ENCODE measurements at places on chromosomes 7 and 10.

DNA sequence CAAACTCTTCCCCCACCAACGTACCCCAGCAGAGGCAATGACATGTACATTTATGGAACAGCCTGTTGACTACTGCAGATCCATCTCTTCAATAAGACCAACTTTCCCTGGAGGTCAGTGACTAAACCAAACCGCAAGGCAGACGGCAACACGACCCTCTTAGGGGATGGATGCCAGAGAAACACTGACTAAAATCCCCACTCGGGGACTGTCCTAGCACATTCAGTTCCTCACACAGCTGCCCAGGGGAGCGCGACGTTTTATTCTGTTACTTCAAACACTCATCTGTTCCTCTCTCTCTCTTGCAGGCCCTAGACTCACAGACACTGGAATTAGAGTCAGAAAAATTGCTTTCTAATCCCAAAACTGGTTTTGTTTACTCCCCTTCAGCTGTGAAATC, 146.5 kb upstream of the PRSS1 start:
- DNase-seq, result no peak

DNA sequence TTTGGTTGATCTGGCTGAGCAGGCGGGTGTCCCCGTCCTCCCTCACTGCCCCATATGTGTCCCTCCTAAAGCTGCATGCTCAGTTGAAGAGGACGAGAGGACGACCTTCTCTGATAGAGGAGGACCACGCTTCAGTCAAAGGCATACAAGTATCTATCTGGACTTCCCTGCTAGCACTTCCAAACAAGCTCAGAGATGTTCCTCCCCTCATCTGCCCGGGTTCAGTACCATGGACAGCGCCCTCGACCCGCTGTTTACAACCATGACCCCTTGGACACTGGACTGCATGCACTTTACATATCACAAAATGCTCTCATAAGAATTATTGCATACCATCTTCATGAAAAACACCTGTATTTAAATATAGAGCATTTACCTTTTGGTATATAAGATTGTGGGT, 26.9 kb upstream of the TRIM56 start:
- peak; percentile 49 for DNase-seq

GRCh38 chr7:10300577-10300976, 673.1 kb upstream of the PHF14 start:
- no peak for DNase-seq

DNA sequence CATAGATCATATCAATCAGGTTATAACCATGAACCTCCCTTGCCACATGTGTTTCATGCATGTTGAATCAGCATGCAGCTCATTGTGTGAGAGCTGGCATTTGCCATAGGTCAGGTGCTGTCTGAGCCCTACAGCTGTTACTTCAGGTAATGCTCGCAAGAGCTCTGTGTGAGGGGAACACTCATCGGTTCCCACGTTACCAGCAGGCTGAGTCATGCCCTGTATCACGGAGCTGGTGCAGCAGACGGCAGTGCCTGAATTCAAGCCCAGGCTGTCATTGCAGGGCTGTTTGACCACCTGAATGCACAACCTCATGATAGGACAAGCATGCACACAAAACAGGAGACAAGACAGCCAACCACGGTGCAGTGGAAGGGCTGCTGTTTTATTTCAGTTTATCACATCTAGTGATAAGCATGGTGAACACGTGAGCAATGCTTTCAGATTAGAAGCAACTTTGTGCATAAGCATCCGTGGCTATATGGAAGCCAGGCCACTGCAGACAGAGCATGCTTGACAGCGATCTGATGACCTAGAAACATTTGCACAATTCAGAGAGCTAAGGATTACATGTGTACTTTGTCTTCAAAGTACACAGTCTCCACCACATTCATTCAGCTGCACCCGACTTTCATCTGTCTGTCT, 56.4 kb upstream of the PFKP start:
- DNase-seq, result no peak

DNA sequence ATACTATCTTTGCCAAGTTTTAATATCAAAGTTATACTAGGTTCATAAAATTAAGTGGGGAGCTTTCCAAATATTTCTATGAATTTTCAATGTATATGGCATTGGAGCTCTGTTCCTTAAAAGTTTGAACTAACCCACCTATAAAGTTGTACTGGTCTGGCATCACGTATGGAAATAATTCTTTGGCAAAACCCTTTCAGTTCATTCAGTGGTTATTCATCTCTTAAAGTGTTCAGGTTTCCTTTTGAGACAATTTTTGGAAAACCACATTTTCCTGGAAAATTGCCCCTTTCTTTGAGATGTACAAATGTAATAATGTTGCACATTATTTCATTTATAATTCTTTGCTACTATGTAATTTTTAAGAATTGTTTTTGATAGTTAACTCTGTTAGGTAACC, 62.5 kb upstream of the INPP5A start:
- no peak for DNase-seq

DNA sequence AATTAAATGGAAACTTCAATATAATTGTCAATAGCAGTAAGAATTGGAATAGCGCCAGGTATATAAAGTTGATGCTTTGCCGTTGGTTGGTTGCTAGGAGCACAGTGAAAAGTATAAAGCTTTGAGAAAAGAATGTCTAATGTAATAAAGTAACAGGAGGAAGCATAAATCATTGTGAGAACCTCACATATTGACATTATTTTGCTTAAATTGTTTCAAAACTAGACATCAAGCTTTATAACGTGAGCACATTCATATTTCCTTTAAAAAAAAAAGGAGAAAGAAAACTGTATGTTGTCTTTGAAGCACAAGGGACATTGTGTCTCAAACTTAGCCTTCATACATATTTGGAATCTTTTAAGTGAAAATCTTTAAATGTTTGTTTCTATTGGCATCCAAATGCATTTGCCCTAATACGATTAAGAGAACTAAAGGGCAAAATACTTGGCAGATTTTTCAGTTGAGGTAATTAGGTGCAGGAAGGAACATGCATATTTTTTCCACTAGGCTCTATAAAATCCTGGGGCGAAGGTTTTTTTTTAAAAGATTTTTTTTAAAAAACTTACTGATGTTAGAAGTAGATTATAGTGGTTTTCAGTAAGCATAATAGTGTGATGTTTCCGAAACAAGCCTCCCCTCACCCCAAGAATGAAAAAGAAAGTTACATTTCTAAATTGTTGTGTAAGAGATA, 92.4 kb downstream of the ARID5B start:
- peak; percentile 68 for DNase-seq

GRCh38 chr7:135960709-135961451, 16.3 kb downstream of the MTPN start:
- DNase-seq, result no peak

DNA sequence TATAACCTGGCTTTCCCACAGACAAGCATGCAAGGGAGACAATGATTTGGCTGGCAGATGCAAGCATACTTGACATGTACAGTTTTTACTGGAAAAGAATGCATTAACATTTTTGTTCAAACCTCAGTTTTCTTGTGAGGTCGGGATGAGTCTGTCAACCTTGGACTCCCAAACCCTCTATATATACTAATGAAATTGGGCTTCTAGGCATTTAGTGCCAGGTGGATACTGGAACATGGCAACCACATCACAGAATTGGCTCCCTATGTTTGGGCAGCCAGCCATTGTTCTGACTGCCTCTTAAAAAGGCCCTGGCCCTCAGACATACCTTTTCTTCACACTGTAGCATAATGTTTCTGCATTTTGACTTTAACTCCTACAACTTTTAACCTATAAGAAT, 39.1 kb downstream of the CDK6 start:
- DNase-seq, result no peak

- DNase-seq, result no peak
These were observed 94.9 kb downstream of the CHST15 start for GRCh38 chr10:123998197-123999141.

DNA sequence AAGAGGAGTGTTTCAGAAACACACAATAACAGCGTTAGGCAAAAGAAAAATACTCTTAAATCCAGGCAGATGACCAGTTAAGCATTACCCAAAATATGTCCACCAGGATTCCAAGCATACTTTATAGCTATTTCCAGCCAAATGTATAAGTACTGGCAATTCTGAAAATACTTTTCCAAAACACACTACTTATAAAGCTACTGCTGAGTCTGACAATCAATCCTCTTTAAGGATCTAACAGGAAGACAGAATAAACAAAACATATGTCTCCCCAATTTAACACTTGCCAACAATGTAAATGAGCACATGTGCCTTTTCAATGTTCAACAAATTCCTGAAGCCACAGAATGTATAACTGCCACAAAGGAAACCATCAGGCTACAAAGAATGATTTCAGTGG, 370.9 kb downstream of the SORCS1 start:
- no peak for DNase-seq

DNA sequence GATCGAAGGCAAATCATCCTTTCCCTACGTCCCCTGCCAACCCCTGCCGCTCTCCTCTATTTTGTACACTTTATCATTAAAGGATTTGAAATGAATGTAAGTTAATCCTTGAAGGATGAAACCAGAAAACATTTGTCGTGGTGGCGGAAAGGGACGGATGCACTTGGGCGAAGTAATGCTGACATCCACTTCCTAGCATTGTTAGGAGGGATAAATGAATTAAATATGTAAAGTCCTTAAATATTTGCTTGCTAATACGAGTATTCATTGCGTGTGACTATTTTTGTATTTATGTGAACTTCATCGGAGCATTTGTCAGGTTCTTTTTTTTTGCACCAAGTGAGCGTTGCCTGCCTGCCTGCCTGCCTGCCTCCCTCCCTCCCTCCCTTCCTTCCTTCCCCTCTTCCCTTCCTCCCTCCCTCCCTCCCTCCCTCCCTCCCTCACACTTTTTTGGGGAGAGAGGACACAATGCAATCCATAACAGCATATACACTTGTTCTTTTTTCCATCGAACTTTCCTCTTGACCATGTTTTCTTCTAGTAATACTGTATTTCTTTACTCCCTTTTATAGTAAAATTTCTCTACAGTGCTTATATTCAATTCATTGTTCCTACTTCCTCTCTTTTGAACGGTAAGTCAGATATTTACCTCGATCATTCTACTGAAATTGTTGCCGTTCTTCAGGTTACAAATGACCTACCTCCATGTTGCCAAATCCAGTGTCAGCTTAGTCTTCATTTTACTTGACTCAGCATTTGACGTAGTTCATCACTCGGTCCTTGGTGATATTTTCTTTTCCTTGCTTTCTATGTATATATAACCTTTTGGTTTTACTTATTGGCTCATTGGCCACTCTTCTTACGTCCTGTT, 831 bp downstream of the CCDC7 start:
- peak; percentile 12 for DNase-seq

GRCh38 chr10:50398381-50398780, 147.1 kb upstream of the ASAH2 start:
- peak; percentile 28 for DNase-seq

DNA sequence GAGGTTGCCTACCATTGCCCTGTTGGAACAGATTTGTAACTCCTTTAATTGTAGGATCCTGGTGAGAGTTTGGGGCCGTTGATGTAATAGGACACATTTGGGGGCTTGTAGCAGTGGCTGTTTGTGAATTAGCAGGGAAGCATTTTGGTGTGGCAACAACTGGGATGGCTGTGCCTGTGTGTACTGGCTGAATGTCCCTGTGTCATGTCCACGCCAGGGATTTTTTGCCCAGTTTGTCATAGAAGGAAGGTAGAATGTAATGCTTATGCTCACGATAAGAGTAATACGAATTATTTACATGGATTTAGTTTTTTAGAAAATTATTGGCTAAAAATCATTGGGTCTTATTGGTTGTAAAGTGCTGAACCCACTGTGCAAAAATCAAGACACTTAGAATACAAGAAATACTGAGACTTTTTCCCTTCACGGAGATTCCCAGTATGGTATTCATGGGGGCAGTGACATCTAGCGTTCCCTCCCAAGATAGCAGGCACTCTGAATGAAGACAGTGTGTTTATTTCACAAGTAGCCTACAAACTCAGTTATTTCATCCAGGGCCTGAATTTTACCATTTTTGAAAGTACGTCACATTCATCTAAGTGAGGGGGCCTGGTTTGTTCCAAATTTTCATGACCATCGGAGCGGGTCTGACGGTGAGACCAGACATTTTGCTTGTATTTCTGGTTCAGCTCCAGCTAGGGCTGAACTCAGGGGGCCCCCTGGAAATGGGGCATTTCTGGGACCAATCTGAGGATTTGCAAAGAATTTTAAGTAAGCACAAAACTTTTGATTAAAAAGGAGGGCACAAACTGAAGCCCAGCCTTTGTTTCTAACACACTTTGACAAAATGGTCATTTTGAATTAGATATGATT, 74.7 kb downstream of the CACNB2 start:
- peak; percentile 7 for DNase-seq

DNA sequence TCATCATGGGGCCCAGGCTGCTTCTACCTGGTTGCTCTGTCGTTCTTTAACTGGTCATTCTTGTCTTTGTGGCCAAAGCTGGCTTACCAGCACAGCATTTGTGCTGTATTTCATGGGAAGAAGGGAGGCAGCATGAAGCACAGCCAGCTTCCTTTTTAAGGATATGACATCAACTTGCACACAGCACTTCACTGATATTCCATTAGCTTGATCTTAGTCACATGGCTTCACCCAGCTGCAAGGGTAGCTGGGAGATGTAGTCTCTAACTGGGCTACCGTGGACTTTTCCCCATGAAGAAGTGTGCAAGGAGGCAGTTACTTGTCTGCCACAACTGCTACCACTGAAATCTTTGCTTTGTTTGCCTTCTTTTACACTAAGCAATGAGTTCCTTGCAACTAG, 525.2 kb downstream of the LRMDA start:
- DNase-seq, result no peak
